ENCODE measurements at places on chromosomes 1 and 21.
A peak's percentile ranks its signal among the peaks of the same experiment; 100 is the strongest.

DNA sequence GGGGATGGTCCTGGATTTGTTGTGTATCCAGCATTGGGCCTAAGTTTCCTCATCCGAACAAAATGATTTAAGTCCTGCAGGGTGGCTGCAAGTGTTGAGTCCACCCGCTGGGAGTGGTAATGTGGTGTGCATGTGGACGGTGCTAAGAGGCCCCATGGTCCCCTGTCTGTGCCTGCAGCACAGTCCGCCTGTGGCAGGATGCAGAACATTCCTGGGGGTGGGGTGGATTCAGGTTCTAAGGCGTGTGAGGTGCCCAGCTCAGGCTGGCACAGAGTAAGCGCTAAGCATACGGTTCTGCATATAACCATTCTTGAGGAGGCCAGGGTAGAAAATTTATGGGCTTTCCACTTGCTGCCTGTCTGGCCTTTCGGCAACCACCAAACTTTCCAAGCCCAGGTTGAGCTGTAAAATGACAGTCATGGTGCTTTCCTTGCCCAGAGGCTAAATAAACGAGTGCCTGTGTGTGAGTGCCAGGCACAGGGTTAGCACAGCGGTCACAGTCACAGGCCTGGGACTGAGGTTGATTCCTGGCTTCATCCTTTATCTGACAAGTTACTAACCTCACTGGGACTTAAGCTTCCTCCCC, 30.7 kb downstream of the SLC2A1 start:
- DNase-seq, result no peak

- no peak for DNase-seq
These were observed 237.5 kb downstream of the HMCN1 start for GRCh38 chr1:185971688-185972087.

DNA sequence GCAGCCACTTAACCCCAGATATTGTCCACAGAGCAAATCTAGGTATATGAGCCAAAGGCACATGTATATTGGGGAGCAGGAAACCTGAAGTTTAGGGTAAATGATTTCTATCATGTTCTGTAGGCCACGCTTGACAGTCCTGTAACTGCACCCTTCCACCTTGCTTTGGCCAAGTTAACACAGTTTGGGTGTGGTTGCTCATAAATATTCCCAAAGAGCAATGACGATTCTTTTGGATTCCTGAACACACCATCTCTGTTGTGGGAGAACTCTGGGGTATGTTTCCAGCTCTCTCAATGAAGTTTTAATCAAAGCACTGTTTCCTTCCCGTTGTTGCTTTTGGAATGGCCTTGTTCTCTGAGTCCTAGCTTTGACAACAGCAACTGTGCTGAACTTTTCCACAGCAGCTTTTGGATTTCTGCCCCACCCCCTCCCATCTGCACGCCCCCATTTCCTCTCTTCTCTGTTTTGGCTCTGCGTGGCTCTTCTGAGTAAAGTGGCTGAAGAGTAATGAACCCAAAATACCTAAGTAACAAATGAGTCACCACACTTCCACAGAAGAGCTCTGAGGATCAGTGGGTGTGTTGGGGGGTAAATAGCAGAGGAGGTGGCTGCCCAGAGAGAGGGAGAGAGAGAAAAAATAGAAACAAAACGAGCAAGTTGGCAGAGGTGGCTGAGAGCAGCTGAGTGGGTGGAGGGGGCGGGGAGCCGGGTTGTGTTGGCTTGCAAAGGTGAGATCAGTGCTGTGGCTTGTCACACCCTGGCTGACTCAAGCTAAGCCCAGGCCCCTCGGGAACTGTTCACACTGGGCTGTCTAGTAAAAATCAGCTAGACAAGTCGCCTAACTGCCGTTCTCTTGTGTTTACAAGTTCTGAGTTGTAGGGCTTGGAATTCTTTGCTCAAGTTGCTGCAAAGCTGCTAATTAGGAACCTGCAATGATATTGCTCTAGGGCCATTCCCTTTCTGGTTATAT, 26.9 kb upstream of the RAP1A start:
- DNase-seq, result peak; percentile 61

DNA sequence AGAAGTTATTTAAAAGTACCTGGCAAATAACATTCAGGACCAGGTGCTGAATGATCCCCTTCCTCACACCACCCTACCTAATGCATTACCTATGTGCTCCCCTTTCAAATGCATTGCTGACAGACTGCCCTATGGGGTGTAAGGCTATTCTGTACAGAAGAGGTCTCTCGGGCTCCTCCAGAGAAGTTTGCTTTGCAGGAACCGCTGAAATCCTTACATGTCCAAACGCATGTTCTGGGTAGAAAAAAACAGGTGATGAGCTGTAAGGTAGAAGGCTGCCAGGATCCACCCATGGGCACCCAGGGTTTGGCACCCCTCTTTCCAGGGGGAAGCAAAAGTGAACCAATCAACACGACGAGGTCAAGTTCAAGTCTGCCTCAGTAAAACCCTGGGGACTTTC, 58.3 kb upstream of the TARBP1 start:
- no peak for DNase-seq

DNA sequence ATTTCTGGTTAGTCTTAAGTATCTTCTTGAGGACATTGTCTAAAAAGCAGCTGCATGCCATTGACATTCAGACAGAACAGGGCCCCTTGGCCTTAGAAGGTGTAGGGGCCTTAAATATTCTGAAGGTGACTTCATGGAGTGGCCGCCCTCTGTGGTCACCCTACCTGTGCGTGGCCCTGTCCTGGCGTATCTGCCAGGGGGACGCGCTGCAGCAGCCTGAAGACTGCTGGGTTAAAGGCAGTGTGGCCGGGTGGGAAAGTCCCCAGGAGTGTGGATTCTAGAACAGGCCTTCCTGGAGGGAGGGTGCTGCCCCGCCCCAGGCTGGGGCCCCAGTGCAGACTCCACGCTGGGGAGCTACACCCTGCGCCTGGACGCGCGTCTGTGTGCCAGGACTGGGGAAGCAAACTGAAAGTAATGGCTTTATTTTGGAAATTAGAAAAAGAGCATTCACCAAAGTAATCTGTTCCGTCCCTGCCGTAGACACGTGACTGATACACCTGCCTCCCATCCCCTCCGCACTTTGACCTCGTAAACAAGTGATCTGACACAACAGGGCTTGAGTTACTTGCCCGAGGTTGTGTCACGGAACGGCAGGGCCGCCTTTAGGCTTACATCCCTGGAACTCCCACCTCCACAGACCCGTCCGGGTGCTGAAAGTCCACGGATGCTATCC, 1.8 kb downstream of the AGPAT3 start:
- DNase-seq, result peak; percentile 84

GRCh38 chr1:94898491-94899385, 28.2 kb downstream of the CNN3 start:
- DNase-seq, result no peak

GRCh38 chr1:29785554-29785953, 549.2 kb downstream of the PTPRU start:
- no peak for DNase-seq

DNA sequence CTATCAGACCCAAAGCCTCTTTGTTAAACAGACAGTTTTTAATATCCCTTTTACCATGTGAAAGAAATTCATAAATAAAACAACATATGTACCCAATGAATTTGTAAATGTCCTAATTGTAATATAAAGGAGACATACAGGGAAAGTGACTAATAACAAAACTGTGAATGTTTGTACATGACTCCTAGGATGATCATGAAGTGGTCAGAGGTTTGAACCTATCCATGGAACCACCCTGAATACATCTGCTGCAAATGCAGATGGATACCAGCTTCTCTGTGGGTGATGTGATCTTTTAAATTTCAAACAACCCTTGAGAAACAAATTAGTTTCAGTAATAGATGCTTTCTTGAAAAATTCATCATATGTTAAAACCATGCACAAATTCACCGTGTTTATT, 16.7 kb upstream of the ACBD3 start:
- no peak for DNase-seq

DNA sequence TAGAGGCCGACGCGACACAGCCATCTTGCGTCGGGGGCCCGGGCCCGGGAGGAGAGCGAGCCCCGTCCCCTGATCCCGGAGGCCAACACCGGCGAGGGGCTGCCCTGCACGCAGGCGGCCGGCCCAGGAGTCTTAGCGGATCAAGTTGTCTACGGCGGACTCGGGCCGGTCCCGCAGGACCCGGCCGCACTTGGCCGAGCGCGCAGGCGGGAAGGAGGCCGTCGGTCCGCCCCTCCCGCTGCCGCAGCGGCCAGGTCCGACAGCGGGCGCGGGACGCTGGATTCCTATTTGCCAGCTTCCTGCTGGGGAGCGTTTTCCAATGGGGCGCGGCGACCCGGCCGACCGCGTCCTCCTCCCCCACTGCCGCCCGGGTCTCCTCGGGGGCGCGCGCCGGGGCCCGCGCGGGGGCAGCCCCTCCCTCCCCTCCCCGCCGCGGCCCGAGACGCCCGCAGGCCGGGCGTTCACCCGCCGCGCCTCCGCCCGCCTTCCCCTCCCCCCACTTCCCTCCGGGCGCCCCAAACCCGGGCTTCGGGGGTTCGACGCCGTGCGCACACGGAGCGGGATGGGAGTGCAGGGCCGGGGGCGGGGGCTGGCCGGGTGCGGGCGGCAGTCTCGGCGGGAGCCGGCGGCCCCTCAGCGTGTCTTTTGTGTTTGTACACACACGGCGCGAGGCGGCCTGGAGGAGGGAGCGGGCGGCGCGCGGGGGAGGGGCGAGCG, 517 bp upstream of the H3-3A start:
- DNase-seq, result peak; percentile 87

DNA sequence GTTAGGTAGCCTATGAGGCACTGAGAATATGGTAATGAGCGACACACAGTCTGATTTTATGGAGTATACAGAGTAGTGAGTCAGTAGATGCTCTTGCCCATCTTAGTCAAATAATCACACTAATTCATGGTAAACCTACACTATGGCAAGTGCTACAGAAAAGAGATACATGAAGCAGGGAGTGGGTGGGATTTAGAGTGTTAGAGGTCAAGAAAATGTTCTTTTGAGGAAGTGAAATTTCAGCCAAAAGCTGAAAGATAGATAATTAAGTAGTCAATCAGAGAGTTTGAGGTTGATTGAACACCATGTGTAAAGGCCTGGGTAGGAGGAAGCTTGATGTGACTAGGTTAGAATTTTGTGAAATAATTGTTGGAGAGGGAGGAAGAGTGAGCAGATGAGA, 14.7 kb downstream of the MDM4 start:
- no peak for DNase-seq

- DNase-seq, result no peak
These were observed 3.5 kb upstream of the TSPEAR start for GRCh38 chr21:44714905-44715304.

DNA sequence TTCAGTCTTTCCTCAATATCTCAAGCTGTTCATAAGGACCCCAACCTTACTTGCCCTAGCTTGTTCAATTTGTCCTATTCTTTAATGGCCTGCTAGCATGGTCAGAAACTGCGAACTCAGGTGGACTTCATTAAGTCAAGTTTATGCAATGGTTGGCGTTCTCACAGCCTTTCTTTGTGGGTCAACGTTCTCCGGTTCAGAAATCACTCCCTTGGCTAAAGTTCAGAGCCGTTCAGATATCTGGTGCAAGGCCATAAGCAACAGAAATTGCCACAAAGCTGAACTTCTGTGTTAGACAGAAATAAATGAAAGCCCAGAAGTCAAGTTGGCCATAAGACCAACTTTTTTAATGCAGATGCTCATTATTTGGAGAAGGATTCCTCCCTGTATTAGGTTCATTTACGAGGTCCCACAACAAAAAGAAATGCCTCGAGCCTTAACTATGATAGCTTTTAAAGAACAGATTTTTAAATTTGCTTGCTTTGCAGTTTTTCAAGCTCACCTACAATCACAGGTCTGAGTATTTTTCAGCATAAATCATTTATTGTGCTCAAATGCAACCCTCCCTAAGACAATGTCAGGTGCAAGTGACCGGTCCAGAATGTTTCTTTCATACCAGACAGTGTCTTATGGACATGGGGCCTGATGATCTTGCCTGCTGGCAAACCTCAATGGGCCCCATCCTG, 140.2 kb upstream of the COL11A1 start:
- DNase-seq, result no peak

- peak; percentile 13 for DNase-seq
These were observed 42.6 kb upstream of the PTGS2 start for GRCh38 chr1:186722711-186723309.

- DNase-seq, result no peak
These were observed 163.6 kb downstream of the DSCAM start for GRCh38 chr21:40683349-40683748.

All from HuH-7 (cell line).